ENCODE measurements at places on chromosomes 2 and 18.

DNA sequence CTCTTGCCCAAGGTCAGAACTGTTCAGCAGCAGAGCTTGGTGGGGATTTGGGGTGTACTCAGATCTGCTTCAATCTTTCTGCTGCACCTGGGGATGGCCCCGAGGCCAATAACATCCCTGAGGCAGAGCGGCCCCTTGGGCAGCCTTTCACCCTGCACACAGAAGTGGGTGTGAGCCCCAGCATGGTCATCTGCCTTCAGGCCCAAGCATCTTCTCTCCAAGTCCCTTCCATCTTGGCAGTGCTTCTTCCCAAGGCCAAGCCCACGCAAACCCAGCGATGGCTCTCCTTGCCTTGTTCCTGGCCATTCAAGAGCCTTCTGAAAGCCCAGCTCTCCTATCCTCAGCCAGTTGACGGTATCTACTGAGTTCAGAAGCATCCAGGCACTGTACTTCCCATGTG lies 172.9 kb downstream of the INHBB start:
- DNase-seq: no peak

- no peak for DNase-seq
Observed at GRCh38 chr2:67974559-67975430, 88.0 kb downstream of the C1D start.

GRCh38 chr18:11050966-11051365 lies 98.4 kb downstream of the PIEZO2 start:
- no peak for DNase-seq

GRCh38 chr2:177673602-177674595 lies 281.3 kb downstream of the AGPS start:
- no peak for DNase-seq

Measured in DND-41 (cell line).